ENCODE measurements at places on chromosomes 7 and 10.

DNA sequence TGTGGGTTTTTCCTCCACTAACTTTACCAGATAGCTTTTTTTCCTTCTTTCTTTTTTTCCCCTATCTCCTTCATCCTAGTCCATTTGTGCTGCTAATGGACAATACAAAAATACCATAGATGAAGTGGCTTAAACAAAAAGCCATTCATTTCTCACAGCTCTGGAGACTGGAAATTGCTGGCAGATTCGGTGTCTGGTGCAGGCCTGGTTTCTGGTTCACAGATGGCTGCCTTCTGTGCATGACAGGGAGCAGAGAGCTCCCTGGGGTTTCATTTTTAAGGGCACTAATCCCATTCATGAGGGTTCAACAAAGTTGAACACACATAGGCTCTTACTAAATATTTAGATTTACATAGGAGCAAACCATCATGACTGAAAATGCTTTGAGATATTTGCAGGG is 467.4 kb downstream of the TYW1 start:
- no peak for DNase-seq

- no peak for DNase-seq
Observed at GRCh38 chr10:15842556-15843169, 17.6 kb downstream of the MINDY3 start.

DNA sequence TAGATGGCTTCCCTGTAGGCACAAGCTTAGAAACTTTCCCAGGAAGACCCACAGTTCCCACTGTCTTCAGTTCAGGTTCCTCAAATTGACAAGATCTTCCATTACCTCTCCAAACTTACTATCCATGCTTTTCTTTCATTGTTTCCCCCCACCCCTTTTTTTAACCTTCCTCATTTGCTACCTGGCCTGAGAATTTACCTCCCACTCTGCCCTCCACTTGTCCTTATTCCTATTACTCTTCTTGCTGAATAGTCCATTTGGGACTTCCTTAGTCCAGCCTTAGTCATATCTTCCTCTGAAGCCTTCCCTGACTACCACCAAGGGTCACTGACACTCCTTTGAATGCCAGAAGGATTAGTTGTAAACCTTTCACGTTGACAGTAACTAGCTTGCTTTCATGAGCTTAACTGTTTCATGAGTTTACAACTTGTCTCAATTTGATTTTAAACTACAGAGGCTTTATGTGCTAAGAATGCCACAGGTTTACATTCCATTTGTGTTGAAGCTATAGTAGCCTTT is 1.2 kb upstream of the CALU start:
- DNase-seq: no peak

DNA sequence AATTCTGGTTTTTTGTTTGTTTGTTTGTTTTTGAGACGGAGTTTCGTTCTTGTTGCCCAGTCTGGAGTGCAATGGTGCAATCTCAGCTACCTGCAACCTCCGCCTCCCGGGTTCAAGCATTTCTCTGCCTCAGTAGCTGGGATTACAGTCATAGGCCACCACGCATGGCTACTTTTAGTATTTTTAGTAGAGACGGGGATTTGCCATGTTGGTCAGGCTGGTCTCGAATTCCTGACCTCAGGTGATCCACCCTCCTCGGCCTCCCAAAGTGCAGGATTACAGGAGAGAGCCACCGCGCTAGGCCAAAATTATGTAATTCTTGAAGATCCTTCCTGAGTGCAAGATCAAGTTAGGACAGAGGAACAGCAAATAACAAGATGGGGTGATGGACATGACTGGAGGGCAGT is 719 bp downstream of the ZNF33B start:
- DNase-seq: no peak

DNA sequence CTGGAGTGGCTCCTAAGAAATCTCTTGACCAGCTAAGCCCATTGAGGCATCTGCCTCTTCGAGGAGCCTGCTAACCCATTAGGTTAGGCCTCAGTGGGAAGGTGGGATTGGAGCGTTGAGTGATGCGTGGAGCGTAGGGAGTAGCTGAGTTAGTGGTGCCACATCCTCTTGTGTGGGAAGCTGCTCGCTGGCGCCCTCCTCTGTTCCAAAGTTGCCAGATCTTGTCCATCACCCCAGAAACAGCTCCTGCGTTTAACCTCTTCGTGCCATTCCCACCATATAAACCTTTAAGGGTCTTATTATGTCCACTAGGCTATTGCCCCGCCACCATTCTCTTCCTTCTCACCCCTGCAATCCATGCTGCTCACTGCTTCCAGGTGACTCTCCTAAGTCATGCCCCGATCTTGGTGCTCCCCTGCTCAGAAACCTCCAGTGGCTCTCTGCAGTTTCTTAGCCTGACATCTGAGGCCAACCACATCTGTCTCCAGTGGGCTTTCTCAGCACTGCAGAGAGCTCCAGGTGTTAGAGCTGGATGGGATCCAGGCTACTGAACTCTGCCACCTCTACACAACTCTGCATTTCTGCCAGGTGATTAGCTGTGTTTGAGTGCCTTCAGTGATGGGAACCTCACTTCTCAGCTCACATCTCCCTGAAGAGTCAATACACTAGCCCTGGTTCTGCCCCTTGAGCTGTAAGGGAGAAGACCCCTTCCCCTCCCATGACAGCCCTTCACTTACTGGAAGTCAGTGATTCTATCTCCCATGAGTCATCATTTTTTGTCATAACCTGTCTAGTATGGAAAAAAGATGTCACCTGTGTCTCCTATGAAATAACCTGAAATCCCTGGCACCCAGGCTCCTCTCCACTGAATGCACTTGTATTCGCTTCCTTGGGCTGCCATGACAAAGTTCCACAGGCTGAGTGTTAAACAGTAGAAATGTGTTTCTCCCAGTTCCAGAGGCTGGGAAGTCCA is 65.0 kb upstream of the FGFR2 start:
- DNase-seq: no peak

DNA sequence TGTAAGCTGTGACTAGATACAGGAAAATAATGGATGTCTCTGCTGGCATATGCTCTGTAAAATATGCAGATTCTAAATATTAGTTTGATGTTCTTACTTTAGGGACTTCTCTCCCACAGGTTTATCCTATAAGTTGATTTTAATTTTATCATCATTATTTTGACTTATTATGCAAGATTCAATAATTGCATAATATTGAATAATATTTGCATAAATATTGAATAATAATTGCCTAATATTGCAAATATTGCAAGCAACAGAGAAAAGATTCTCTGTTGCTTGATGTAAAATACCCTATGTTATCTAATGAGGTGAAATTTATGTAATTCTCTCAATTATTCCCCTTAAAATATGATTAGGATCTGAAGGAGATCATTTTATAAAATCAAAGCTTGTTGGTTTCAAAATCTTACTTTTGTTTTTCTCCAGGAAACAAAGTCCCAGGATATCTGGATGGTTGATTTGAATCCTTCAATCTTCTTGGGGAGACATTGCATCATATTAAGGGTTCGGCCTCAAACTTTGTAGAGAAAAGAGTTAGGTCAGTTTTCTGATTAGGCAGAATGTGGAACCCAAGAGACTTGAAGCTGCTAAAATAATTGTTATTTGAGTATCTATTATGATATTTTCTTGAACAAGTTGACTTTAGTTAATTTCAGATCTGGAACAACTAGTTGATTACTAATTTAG is 92.8 kb upstream of the MTPN start:
- DNase-seq: no peak

DNA sequence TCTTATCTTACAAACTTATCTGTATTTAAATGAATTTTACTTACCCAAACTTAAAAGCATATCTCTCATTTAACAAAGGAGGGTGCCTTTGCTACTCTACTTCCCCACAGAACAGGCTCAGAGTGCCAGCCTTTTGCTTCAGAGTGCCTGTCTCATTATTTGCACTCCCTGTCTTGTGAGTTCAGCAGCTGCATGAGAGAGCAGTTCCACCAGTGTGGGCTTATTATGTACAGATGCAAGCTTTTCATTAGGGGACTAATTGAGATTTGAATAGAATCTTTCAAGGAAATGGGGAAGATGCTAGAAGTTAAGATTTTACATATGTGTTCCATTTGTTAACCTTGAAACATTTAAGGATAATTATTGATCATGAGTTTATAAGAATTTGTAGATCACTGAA is 310.2 kb upstream of the LRRN3 start:
- DNase-seq: no peak

DNA sequence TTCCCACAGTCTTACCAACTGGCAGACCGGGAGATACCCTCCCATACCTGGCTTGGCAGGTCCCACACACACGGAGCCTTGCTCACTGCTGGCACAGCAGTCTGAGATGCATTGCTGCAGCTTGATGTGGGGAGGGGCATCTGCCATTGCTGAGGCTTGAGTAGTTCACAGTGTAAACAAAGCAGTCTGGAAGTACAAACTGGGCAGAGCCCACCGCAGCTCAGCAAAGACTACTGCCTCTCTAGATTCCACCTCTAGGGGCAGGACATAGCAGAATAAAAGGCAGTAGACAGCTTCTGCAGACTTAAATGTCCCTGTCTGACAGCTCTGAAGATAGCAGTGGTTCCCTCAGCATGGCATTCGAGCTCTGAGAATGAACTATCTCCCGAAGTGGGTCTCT is 69.6 kb upstream of the RELN start:
- DNase-seq: no peak

DNA sequence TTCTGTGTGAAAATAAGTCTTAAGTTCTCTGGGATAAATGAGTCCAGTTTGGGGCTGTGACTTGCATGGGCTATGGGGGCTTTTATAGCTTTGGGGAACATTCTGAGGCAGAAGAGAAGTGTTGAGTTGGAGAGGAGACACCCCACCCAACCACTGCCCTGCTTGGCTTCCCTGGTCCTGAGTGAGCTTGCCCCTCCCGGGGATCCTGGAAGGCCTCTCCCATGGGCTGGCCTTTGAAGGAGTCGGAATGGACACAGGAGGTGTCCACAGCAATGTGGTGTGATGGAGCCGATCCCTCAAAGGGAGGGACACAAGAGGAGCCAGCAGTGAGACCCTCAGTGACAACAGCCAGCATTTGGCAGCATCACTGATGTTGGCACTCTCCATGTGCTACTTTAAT is 89.8 kb downstream of the GLRX3 start:
- DNase-seq: no peak

DNA sequence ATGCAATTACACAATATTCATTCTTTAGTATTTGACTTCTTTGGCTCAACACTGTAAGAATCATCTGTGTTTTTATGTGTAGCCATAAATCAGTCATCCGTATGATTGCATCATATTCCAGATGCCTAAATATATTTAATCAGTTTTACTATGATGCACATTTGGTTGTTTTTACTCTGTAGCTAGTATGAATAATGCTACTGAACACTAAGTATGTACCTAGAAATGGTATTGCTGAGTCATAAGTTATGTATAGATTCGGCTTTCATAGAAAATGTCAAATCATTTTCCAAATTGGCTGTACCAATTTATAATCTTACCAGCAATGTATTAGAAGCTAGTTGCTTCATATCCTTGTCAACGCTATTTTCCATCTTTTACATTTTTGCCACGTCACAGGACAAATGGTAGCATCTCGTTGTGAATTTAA is 197.3 kb upstream of the PLXNA4 start:
- no peak for DNase-seq

GRCh38 chr10:8556321-8556720 is 501.8 kb downstream of the GATA3 start:
- DNase-seq: no peak

GRCh38 chr7:105350906-105351305 is 37.8 kb downstream of the SRPK2 start:
- DNase-seq: no peak

DNA sequence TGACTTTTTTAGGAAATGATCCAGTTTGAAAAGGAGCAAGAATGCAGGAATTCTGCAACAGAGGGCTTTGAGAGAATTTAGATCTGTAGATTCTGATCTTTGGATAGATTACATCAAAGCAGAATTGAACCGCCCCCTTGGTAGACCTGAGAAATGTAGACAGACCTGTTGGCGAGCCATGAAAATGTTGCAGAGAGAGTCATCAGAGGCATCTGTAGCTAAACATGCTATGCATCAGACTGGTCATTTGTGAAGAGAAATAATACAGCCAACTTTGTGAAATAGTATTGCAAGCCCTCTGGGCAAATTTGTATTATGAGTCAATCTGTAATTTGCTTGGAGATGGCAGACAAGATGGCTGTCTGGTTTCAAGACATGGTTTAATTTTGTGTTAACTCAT is 4.3 kb upstream of the C1GALT1 start:
- no peak for DNase-seq

GRCh38 chr7:112523871-112524270 is 43.1 kb downstream of the LSMEM1 start:
- no peak for DNase-seq

DNA sequence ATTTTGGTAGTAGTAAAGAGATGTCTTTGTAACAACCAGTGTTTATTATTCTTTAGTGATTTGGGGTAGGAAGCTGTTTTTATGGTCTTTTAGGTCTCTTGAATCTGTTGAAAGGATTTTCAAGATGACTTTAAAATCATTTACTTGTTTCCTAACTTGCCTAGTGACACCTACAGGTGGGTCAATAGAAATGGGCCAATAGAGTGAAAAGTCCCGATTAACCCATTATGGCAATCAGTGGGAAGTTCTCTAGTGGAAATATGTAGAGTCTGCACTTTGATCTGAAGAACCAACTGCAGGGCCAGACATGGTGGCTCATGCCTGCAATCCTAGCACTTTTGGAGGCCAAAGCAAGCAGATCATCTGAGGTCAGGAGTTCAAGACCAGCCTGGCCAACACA is 374.7 kb upstream of the BMPER start:
- DNase-seq: no peak

DNA sequence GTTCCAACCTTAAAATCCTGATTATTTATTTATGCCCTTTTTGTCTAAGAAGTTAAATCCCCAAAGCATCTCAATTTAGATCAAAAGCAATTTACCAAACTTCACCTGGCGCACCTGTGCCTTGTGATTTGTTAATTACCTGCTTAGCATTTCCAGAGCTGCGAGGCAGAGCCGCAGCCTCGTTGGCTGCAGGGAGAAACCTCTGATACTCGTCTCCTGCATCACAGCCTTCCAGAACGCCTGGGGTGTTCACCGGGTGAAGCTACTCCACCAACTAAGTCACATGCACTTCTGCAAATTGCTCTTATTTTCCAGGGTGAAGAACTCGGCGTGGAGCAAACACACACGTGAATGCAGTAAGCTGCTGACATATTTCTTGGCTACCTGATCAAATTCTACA is 198.1 kb upstream of the RNF32 start:
- no peak for DNase-seq

- DNase-seq: no peak
Observed at GRCh38 chr10:29702273-29703164, 67.7 kb upstream of the SVIL start.

- DNase-seq: no peak
Observed at GRCh38 chr7:90843472-90843871, 247.4 kb downstream of the CDK14 start.

GRCh38 chr7:3551536-3551935 is 250.5 kb downstream of the SDK1 start:
- DNase-seq: no peak

- no peak for DNase-seq
Observed at GRCh38 chr7:40700653-40701421, 566.0 kb downstream of the SUGCT start.

- DNase-seq: no peak
Observed at GRCh38 chr7:84678841-84679240, 484.3 kb upstream of the SEMA3A start.

Data from cortex of kidney (tissue), 1 donor.